Fibroblast of the conjunctiva (primary cell): ENCODE measurements at places on chromosomes 1 and 21.

DNA sequence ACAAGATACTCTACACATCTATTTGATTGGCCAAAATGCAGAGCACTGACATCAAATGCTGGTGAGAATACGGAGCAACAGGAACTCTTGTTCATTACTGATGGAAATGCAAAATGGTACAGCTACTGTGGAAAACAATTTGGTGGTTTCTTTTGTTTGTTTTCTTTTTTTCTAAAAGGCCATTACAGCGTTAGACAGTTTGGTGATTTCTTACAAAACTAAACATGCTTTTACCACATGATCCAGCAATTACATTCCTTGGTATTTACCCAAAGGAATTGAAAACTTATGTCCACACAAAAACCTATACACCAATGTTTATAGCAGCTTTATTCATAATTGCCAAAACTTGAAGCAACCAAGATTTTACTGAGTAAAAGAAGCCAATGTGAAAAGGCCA lies 66.4 kb upstream of the FBXO28 start:
- DNase-seq, result no peak

DNA sequence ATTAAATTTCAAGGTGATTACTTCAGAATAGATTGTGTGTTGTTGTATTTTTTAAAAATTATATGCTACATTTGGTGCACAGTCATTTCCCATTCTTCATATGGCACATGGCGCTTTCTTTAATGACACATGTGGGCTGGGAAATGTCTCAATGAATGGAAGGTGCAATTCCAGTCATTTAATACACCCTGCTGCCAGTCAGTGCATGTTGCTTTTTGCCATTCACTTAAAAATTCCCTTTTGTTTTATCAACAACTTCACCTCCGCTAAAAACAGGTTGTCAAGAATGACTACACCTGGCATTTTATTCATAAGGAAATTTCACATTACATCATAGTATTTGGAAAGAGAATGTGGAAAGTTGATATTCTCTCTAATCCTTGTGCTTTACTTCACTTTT lies 716.4 kb upstream of the ADAMTS5 start:
- no peak for DNase-seq

GRCh38 chr21:29403922-29404538 lies 105.3 kb downstream of the BACH1 start:
- no peak for DNase-seq

DNA sequence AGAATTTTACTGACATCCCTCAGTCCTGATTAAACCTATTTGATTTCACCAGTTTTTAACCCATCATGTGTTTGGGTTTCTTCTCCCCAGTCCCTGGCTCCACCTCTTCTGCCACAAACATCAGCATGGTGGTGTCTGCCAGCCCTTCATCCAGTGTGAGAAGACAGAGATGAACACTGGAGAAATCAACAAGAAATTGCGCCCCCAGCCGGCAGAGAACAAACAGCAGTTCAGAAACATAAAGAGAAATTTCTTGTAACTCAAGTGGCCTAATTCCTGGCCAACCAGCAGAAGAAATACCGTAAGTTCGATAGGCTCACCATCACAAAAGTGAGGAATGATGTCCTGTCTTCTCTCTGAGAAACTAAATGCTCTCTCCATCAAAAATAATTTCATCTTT lies 18.3 kb downstream of the S100A11 start:
- DNase-seq, result no peak

DNA sequence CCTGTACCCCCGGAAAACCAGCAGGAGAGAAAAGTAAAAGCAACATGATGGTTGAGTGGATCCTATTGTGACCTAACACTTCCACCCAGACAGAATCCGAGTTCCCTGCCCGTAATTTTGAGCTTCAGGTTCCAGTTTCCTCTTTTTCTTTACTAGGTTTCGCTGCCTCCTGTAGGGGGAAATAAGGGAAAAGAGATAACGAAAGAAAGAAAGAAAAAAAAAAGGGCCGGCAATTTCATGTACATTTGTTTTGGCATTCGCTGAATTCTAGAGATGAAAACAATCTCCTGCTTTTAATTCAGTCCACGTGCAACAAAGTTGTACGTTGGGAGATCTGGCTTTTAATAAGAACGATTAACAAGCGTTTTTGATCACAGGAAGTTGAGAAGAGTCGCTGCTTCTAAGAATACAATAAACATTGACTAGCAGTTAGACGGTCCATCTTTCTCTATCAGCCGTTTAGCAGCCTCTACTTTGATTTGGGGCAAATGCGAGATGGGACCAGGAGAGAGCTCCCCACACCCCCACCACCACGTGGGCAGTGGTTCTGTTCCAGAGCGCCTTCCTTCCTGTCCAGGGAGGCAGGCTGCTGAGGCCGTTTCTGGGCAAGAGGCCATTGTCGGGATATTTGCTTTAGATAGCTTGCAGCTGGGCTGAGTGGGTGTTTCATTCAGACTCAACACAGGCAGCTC lies 155.9 kb upstream of the RUNX1 start:
- peak; percentile 89 for DNase-seq
